ENCODE measurements at places on chromosomes 12 and 14. TPM values are rescaled to one million over a fixed set of nuclear protein-coding genes. Genes with fewer than 3 reads are reported as not detected.

DNA sequence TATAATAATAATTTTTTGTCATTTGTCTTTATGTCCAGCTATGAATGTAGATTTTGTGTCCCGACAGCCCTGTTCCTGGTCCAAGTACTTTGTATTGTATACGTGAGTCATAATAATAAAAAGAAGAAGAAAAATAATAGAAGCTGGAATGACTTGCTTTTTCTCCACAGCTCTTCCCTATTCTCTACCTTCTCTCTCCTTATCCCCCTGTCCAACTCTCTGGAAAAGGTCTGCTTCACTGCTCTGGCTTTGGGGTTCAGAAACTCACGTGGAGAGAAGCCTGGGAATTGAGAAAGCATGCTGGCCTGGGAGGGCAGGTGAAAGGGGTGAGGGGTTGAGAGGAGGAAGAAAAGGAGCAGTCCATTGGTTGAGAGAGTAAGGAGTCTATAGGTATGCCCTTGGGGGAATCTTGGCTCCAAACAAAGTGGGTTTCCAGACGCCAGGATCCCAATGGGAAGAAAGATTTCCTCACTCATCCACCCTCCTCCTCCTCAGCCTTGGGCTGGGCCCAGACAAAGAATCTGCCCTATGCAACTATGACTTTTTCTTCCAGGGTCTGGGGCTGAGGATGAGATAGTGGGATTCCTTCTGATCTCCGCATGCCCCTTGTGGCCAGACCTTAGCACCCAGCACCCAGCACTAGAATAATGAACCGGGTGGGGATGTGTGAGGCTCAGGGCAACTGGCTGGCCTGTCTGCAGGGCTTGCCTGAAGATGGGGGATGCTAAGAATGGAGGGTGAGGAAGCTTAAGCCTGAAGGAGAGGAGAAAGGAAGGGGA, 4.0 kb downstream of the HOXC8 start:
- H3K36me3 ChIP-seq, result no peaks in the 10 kb centered on the region
- H3K27me3 ChIP-seq, result peaks cover 59% of the 10 kb centered on the region
- DNase-seq, result no peak
- no peak overlapping the region for H3K27ac ChIP-seq
- H3K4me3 ChIP-seq, result no peak overlapping the region
- peaks cover 38% of the 10 kb centered on the region for H3K4me1 ChIP-seq

Gene RESF1
- polyA plus RNA-seq, result 203 TPM

DNA sequence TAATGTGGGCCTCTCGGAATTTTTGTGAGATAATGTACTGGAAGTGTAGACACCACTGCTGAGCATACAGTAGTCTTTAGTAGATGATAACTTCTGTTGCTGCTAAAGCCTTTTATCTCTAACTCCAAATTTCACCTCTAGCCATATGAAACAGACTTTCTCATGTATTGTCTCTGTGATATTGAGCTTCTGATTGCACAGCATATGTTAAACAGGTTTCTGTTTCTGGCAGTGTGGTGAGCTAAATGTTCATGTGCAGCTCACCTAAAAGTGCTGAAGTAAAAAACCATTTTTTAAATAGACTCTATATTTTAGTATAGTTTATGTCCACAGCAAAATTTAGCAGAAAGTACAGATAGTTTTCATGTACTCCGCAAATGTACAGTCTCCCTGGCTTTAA, 89.3 kb upstream of the ALX1 start:
- H3K27me3 ChIP-seq, result no peaks in the 10 kb centered on the region
- no peak overlapping the region for H3K27ac ChIP-seq
- DNase-seq, result no peak
- H3K36me3 ChIP-seq, result no peaks in the 10 kb centered on the region

Gene PCED1B
- 70.5 TPM for polyA plus RNA-seq

DNA sequence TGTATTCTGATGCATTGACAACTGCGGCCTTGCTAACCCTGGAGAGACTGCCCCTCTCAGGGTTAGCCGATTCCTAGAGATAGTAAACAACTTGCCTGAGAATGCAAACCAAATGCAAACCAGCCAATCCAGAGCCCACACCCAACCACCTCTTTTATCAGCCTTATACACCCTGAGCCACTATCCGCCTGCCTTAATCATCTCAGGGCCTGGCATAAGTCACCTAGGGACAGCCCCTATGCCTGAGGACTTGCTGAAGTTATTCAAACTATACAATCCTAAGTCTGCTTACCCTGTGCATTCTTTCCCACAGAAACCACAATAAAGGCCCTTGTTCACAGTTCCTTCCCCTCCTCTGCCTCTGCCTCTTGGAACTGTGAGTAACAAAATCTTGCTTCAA, 177.2 kb downstream of the KCNA5 start:
- no peak overlapping the region for H3K4me3 ChIP-seq
- H3K36me3 ChIP-seq, result no peaks in the 10 kb centered on the region
- no peaks in the 10 kb centered on the region for H3K4me1 ChIP-seq
- no peak for DNase-seq
- no peaks in the 10 kb centered on the region for H3K27me3 ChIP-seq

Gene RTL1
- not detected for polyA plus RNA-seq

Measured in CD4-positive, CD25-positive, alpha-beta regulatory T cell (primary cell).